Karpas-422 (cell line): ENCODE measurements at places on chromosomes 1 and 21.

DNA sequence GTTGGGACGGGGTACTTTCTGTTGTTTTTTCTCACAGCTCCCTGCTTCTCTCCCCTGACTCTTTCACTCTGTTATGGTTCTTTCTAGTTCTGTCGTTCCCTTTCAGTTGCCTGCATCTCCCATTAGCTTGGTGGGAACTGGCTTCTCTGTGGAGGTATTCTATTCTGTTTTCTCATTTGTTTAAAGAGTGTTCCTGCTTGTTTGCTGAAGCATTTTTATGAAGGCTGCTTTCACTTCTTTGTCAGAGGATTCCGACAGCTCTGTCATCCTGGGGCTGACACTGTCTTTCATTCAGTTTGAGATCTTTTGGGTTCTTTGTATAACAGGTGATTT, 96.0 kb upstream of the COL6A1 start:
- no peak for DNase-seq

- peak; percentile 95 for DNase-seq
These were observed 5.2 kb downstream of the NPPA start for GRCh38 chr1:11842154-11843041.

DNA sequence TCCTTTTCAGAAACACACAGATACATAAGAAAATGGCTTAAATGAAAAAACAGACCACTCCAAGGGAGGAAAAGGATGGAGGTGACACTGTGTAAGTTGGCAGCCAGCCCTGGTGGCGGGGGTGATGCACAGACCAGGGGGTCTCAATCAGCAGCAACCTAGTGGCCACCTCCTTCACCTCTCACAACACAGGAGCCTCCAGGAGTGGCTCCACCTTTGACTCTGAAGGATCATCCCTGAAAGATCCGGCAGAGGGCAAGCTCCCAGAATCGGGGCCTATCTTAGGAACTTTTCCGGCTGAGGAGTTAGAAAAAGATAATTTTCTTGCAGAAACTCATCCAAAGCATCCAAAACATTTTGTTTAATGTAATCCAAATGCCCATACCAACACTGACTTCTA, 51.2 kb upstream of the SMYD2 start:
- no peak for DNase-seq

- no peak for DNase-seq
These were observed 10.5 kb downstream of the BRINP2 start for GRCh38 chr1:177181280-177181630.

- DNase-seq = peak; percentile 83
These were observed 101.2 kb downstream of the AKT3 start for GRCh38 chr1:243748706-243749283.

- peak; percentile 92 for DNase-seq
These were observed 11.9 kb downstream of the PTPN22 start for GRCh38 chr1:113859478-113860175.

GRCh38 chr1:41874903-41875411, 43.8 kb downstream of the HIVEP3 start:
- no peak for DNase-seq

DNA sequence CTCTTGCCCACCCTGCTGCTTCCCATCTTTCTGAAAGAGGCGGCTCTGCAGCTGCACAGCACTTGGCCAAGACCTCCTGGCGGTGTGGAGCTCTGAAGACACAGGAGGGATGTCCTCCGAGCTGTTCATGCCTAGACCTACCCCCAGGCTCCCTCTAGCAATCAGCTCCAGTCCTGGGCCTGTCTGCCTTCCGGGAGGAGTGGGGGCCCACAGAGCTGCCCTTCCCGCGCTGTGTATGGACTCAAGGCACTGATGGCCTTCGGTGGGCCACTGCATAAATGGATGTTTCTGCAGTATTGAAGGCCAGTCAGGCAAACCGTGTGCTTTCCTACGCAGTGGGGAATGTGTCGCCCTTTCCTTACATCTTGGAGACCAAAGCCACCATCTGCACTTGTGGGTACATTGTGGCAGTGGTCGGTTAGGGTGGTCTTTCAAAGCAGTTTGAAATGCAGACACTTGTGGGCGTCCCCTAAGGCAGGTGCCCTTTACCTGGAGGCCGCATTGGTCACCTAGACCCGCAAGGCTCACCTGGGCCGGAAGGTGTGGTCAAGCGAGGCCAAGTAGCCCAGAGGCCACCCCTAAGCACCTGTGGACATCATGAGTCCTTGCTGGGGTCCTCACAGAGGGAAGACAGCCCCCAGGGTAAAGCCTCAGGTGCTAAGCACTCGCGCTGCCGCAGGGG, 912 bp upstream of the PKNOX1 start:
- DNase-seq = no peak

DNA sequence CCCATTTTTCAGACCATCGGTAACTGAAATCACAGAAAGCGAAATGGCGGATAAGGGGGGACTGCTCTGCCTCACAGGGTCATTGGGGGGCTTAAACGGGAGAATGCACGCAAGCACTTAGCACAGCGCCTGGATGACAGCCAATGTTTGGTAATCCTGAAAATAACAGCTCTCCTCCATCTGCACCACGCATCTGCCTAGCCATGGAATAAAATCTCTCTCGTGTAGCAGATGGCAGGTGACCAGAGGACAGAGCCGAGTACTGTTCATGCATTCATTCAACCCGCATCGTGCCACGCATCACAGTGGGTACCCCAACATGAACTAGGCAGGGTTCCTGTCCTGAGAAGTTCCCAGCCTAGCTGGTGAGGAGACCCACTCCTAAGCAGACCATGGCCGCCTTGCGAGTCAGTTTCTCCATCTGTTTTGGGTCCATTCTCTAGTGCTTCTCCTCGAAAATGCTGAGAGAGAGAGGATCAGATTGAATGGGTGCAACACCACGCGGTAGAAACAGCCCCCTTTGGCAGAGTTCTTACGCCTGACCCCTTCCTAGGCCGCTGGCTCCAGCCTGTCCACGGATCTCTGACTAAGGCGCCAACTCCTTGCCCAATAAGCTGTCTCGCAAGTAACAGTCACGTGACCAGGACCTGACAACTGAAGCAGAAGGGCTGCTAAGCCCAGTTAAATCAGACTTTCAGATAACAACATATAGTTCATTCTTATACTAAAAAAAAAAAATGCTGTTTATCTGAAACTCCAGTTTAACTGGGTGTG, 7.3 kb downstream of the SLC1A7 start:
- no peak for DNase-seq

DNA sequence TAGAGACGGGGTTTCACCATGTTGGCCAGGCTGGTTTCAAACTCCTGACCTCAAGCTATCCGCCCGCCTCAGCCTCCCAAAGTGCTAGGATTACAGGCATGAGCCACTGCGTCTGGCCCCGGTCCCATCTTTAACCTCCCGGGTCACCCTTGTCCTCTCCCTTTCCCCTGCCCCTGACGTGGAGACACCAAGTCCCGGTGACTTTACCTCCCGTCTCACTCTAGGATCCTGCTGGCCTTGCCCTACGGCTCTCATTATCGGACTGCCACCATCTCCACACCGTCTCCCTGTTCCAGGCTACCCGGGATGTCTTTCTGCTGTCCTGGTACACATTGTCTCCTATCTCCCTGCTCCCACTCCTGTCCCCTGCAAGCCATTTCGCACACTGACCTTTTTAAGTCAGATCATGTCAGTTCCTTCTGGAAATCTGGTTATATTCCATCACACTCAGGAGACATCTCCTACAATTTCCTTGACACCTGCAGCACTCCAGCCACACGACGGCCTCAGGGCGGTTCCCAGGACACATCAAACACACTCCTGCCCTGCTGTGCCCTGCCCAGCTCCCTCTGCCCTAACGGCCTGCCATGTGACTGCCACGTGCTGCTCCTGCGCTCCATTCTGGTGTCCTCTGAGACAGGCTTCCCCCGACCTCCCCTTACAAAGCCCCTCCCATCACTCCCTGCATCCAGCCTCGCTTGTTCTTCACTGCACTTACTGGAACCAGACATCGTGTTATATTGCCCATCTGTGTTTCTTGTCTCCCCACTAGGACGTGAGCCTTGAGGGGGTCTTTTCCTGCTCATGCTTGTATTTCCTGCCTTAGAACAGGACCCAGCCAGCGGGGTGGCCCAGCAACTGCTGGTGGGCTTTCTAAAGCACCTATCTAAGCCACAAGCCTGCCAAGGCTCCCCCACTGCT, 32.7 kb downstream of the TTC39A start:
- no peak for DNase-seq

DNA sequence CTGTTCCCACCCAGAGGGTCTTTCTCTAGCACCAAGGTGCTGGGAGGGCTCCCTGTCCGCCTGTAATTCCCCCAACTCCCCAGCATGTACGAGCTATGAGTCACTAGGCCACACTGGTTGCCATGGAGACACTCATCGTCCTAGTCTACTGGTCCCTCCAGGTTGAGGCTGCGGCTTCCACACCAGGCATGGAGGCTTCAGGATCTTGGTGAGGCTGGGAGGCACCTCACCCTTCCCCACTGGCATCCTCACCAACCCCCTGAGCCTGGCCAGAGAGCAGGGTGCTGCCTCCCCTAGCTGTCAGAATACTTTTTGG, 75.6 kb upstream of the KAZN start:
- no peak for DNase-seq

DNA sequence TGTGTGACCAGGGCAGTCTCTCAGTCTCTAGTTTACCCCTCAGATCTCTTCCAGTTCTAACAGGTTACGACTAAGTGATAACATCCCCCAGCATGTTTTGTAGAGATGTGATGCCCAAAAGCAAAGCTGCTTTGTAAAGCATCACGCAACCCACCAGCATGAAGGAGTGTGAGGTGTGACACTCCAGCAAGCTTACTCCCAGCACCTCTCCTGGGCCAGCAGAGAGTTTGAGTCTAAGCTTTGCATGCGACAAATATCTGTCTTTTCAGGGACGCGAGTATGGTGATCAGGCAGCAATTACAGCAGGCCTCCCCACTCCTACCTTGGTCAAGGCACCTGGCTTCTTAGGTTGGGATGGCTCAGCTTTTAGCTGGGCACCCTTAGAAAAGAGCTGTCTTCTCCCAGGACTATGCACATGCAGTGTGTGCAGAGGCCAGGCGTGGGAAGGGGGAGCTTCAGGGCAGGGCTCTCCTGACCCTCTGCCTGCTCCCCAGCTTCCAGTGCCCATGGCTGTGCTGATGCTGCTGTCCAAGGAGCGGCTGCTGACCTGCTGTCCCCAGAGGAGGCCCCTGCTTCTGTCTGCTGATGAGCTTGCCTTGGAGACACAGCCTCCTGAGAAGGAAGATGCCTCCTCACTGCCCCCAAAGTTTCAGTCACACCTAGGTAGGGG, 48.2 kb downstream of the ELK4 start:
- no peak for DNase-seq

DNA sequence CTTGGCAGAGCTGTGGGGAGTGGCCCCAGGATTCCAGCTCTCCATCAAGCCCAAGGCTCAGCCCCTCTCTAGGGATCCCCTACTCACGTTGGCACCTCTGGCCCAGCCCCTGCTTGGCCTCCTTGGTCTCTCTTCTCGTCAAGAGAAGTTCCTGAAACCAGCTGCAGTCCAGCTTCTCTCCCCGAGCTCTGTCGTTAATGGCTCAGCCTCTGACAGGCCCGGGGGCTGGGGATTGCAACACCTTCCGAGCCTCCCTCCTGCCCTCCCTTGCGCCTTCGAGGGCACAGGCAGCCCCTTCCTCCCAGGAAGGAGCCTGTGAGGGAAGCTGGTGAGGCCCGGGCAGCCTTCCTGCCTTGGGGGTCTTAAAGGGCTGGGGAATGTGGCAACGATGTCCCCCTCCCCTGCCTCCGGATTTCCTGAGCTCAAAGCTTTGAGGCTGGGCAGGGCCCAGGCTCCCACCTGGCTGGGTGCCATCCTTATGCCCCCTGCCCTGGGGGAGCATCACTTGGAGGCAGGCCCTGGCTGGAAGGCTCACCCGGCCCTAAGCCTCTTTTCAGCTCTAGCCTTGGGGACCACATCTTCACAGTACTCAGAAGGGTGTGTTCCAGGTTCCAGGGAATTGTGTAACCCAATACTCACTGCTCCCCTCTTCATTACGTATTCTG, at the start of gene CSF3R:
CSF3R (minus strand) TSS at position 190 of the 665 bp plus-strand sequence. CDS start 3,417 bp downstream, outside the sequence.
- DNase-seq = no peak

- DNase-seq = no peak
These were observed 629.3 kb upstream of the NEGR1 start for GRCh38 chr1:72911656-72912055.
